ENCODE measurements at places on chromosomes 6 and 20.

DNA sequence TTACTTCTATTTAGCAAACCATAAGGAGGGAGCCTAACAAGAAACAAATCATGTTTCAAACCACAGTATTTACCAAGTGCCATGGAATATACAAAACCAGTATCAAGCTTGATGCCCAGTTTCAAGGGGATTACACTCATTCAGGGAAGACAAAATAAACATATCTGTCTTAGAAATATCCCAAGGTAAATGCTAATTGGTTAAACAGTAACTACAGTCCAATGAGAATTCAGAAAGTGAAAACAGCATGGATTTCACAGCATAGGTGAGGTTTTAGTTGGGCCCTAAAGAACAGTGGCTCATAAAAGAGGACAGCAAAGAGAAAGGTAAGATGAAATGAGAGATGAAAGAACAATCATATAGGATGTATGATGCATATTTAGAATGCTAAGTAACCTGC, 110.3 kb downstream of the CHD6 start:
- DNase-seq, result no peak

- no peak for DNase-seq
These were observed 25.4 kb upstream of the TCP11 start for GRCh38 chr6:35166520-35166919.

GRCh38 chr20:44398335-44398734, 42.8 kb downstream of the HNF4A start:
- DNase-seq, result no peak

GRCh38 chr20:20763650-20764049, 51.2 kb upstream of the RALGAPA2 start:
- DNase-seq, result no peak

- no peak for DNase-seq
These were observed 107.0 kb downstream of the MCHR2 start for GRCh38 chr6:99887066-99887465.
